Hematopoietic multipotent progenitor cell treated with erythropoietin and hydrocortisone succinate and interleukin-3 and kit ligand, for 15 days (in vitro differentiated cells): ENCODE measurements at places on chromosomes 1 and 21.

DNA sequence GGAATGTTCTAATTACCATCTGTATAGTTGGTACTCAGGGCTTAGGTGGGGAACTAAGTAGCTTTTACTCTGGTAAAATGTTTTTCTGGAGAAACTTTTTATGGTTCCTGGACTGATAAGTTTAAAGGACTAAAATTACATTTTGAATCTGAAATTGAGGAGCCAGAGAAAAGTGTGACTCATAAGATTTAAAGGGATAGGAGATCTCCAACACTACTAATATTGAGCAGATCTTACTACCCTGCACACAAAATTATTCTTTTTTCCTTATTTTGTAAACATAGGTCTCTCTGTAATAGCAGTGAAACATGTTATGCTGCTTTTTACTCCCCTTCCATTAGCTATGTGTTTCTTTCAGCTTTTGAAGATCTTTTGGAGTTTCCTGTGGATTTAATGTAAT is 32.5 kb downstream of the MTF2 start:
- no peak for DNase-seq

DNA sequence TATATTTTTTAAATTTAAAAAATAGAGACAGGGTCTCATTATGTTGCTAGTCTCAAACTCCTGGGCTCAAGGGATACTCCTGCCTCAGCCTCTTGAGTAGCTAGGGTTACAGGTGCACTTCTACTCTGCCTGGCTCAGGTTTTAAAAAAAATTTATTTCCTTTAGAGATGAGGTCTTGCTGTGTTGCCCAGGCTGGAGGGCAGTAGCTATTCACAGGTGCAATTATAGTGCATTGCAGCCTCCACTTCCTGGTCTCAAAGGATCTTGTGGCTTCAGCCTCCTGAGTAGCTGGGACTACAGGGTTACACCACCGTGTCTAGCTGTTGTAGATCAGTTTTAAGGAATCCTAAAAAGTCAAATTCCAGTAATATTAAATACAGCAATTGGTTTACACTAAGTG is 5.0 kb downstream of the RNF11 start:
- no peak for DNase-seq

DNA sequence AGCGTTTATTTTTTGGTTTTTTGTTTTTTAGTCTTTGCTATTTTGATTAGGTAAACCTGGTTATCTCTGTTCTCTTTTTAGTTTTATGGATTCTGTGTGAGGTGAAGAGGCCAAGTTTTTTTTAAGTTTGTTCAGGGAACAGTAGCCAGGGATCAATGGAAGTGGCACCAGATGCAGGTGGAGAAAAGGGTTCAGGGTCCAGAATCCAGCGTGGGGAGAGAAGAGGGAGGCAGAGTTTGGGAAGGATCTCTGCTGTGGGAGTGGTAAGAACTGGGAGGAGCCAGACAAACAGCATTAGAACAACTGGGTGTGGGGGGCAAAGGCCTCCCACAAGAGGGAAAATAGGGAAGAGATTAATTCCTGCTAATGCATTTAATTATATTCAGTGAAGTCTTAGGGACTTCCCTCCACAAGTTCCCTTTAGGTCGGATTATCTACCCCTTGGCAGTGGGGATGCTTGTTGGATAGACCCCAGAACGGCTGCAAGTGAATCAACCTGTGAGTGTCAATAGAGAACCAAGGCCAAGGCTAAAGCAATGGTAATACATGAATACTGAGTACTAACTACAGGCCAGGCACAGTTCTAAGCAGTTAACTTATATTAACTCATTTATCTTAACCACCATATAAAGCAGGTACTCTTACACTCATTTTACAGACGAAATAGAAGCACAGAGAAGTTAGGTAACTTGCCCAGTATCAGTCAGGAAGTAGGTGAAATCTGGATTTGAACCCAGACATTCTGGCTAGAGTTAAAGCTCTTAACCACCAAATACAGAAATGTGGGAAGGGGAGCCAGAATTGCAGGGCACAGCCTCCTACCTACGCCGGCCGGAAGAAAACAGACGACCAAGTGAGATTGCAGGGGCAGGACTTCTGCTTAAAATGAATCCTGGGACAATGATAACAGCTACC is 498 bp downstream of the GNAT2 start:
- DNase-seq = no peak

GRCh38 chr1:44842486-44842861 is 579 bp downstream of the PTCH2 start:
- DNase-seq = no peak

DNA sequence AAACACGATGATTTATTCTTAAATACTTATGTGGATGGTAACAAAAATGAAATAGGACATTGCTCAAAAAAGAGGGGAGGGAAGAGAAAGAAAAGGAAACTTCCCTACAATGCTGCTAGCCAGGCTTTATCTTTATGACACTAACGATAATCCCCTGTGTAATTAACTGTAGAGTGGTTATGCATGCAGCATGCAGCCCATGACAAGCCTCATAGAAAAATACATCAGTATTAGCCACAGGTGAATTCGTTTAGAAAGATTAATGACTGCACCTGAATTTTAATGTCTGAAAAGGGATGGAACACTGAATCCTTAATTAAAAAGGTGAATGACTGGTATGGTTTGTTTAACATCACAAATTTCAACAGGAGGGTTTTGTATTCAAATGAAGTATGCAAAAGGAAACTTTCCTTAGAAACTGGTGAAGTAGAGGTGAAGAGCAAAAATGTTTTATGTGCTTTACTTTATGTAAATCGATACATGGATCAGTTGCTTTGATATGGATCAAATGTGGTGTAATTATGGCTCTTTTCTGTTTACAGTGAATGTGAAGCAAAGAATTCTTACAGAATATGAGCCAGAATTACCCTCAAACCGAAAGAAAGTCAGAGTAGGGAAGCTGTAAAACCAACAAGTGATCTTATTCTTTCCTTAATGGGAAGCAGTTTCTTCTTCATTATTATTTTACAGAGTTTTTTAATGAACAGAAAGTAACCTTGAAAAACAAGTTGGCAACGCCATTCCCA is 569.6 kb upstream of the ADGRL2 start:
- no peak for DNase-seq

- DNase-seq = no peak
Measured at GRCh38 chr1:228369608-228370438, 36.8 kb downstream of the TRIM11 start.

GRCh38 chr21:15063081-15063813 is 1.6 kb downstream of the NRIP1 start:
- DNase-seq = no peak

- no peak for DNase-seq
Measured at GRCh38 chr1:17233675-17234320, 15.1 kb upstream of the PADI3 start.
